Epithelial cell of umbilical artery (primary cell): ENCODE measurements at places on chromosomes 1 and 21. TPM values are rescaled to one million over a fixed set of nuclear protein-coding genes. Genes with fewer than 3 reads are reported as not detected.

Gene AGRN
- 56.2 and 70.7 TPM in 2 replicates for total RNA-seq

Gene MAEL
- total RNA-seq, result 0.32 TPM in 1 of 2 replicates, not detected in the other

Gene PTGFR
- 0.32 and 1.1 TPM in 2 replicates for total RNA-seq

Gene CSF3R
- not detected in 2 replicates for total RNA-seq
